ENCODE measurements at places on chromosomes 13 and 19.

DNA sequence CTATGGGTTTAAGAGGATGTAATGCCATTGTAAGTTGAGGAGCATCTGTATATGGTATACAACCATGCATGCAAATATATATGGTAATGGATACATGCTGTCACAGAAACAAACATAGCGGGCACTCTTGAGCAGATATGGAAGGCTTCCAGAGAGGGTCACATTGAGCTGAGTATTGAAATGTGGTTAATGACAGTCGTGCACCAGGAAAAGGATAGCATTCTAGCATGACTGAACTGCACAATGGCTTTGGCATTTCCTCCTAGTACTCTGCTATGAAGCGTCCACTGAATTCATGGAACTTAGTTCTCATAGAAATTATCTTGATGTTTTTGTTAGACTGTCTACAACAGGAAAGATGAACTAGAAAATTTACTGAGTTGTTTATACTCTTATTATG lies 25.2 kb downstream of the DGKH start:
- no peak for DNase-seq

DNA sequence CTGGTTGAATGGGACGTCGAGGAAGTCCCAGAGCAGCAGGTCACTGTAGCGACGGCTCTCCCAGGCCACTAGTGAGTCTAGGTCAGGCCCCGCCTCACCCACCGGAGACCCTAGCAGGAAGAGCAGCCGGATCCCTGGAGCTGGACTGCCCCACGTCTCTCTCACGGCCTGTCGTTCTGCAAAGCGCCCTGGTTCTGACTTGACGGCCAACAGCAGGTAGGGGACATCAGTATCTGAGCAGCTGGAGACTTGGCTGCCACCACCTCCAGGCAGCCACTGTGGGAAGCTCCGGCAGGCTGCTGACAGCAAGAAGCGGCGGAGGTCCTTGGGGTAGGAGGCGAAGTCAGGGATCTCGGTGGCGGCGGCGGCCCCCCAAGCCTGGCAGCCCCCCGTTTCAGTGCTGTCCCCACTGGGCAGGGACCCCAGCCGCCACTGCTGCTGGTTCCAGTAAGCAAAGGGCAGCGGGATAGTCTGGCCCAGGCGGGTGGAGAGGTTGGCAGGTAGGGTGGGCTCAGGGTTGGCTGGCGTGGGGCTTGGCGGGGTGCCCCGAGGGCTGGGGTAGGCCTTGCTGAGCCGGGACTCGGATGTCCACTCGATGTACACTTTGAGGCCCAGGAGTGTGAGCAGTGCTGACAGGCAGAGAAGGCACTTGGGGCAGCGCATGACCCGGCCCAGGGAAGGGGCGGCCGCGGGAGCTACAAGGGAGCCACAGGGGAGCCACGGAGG lies 895 bp downstream of the B3GNT8 start:
- DNase-seq: no peak

GRCh38 chr13:27821566-27821965 lies 29.3 kb downstream of the GSX1 start:
- no peak for DNase-seq

DNA sequence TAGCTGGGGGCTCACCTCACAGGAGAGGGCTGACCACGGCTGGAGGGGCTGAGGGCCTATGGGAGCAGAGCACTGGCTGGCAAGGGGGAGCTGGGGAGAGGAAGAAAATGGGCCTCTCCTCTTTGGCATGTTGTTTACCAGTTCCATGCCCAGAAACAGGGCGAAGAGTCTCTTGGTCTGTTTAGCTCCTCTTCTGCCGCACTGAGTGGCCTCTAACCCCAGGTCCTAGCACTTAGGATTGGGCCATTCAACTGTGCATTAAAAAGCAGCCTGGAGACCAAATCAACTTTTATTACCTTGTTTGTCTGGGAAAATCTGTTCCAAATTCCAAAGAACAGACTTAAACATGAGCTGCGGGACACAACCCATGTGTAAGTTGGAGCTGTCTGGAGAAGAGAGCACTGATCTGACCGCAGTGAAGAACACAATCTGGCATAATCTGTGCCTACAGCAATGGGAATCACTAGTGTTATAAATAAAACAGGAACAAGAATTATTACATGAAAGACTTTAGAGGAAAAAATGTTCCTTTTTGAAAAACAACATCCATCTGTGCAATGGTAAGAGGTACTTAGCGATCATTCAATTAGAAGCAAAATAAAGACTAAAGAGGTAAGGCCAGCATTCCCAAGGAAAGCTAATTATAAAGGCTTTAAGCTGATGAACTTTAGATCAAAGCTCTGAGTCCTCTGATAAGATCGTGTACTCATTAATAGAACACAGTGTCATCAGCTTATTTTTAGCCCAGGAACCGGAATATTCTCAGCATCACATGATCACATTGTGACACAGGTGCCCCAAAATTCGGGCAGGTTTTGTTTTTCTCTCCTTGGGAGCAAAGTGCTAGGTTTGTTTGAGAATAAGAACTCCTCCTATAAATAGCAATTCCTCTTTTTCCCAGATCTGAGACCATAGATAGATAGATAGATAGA lies 243.2 kb downstream of the COL4A1 start:
- no peak for DNase-seq

GRCh38 chr13:19089315-19089714 lies 92.3 kb downstream of the TUBA3C start:
- DNase-seq: no peak

DNA sequence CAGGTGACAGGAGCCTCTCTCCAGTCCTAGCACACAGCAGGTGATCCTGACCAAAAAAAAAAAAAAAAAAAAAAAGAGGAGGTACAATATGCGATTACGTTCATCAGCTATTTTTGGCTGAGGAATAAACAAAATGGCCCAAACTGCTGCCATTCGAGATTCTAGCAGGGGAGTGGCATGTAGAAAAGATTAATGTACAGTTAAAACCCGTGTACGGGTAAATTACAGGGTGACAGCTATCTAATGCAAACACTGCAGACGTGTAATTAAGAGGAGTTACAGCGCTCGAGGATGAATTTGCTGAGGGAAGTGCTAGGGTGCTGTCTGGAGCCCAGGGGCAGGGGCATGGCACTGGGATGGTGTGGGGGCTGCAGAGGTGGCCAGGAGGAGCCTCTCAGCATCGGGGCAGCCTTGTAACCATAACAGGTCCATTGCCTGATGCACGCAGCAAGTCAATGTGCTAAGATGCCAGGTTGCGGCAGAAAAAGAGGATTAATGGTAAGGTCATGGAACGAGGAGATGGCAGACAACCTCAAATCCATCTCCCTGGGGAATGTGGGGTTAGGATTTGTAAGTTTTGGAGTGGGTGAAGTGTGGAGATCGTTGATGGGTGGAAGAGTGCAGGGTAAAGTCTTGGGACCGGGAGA lies 17.4 kb downstream of the CHST8 start:
- DNase-seq: no peak

GRCh38 chr19:35911173-35911572 lies 3.1 kb upstream of the TYROBP start:
- DNase-seq: no peak

All from activated T-helper 9 cell treated with anti-CD3 and anti-CD28 coated beads, Interleukin-2, amount 50 U/mL, for 16 hours (primary cell).